ENCODE measurements at places on chromosomes 5 and 9. TPM values are rescaled to one million over a fixed set of nuclear protein-coding genes. Genes with fewer than 3 reads are reported as not detected.

- no peaks in the 10 kb centered on the region for H3K27me3 ChIP-seq
- no peaks in the 10 kb centered on the region for H3K4me1 ChIP-seq
- H3K36me3 ChIP-seq: no peaks in the 10 kb centered on the region
- DNase-seq: no peak
Measured at GRCh38 chr5:169146158-169146557, 154.8 kb downstream of the SLIT3 start.

GRCh38 chr9:34984049-34984448 is 5.5 kb upstream of the DNAJB5 start:
- no peaks in the 10 kb centered on the region for H3K27me3 ChIP-seq
- H3K4me1 ChIP-seq: peaks cover 63% of the 10 kb centered on the region

DNA sequence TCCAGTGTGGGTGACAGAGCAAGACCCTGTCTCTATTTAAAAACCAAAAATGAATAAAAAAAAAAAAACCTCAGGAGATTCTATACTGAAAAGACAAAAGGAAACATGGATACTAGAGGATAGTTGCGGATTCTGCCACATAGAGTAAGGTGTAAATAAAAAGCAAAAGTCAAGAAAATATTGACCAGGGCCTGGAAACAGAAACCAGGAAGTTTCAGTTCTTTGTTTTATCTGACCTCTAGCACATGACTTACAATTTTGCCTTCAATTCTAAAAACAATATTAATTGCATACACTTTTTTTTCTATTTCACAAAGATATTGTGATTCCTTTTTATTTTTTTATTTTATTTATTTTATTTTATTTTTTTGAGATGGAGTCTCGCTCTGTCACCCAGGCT is 96.2 kb upstream of the NMUR2 start:
- no peak for DNase-seq
- H3K27me3 ChIP-seq: peaks cover 4% of the 10 kb centered on the region
- no peak overlapping the region for H3K4me3 ChIP-seq
- H3K4me1 ChIP-seq: no peaks in the 10 kb centered on the region

DNA sequence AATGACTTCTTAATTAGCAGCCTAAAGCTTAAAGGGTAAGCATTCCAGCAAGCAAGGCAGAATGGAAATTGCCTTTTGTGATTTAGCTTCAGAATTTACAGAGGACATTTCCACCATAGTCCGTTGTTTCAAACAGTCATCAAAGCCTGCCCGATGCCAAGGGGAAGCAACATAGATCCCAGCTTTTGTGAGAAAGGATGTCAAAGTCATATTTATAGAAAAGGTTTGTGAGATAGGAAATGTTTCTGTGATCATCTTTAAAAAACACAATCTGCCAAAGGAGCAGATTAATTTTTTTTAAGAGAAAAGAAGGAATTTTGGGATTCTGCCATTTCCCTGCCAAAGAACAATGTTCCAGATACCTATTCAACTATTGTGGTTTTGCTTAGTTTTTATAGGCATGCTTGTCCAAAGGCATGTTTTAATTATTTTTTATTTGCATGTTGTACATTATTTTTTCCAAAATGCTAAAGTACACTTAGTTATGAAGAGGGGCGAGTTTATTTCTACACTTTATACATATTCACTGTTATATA is 346.9 kb downstream of the ZNF608 start:
- no peaks in the 10 kb centered on the region for H3K4me1 ChIP-seq
- no peak for DNase-seq
- no peak overlapping the region for H3K4me3 ChIP-seq
- no peaks in the 10 kb centered on the region for H3K36me3 ChIP-seq
- H3K27ac ChIP-seq: no peak overlapping the region

GRCh38 chr5:75523275-75523674 is 11.6 kb downstream of the POLK start:
- no peak for DNase-seq
- H3K27ac ChIP-seq: no peak overlapping the region
- peaks cover 30% of the 10 kb centered on the region for H3K4me1 ChIP-seq
- no peaks in the 10 kb centered on the region for H3K36me3 ChIP-seq
- no peaks in the 10 kb centered on the region for H3K27me3 ChIP-seq
- H3K4me3 ChIP-seq: no peak overlapping the region

DNA sequence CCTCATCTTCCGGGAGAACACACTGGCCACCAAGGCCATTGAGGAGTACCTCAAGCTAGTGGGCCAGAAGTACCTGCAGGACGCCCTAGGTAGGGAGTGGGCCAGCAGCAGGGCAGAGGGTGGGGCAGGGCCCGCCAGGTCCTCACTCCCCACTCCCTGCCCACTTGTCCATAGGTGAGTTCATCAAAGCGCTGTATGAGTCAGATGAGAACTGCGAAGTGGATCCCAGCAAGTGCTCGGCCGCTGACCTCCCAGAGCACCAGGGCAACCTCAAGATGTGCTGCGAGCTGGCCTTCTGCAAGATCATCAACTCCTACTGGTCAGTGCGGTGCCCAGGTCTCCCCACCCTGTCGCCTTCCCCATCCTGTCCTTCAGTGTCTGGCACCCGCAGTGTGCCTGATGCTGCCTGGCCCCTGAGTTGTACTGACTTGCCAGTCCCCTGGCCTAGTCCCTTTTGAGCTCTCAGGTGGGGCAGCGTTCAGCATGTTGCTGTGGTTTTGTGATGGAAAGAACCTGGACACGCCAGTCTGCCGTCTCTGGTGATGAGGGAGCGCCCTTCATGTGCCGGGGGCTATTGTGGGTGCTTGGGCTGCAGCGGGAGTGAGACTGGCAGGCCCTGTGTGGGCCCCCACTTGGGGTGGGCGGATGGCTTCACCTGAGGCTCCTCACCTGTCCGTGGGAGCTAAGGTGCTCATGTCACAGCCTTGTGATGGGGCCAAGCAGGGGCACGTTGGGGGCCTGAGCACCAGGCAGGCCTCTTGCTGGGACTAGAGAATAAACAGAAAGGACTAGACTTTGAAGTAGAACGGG is 112.3 kb downstream of the DAB2IP start:
- no peaks in the 10 kb centered on the region for H3K36me3 ChIP-seq
- no peaks in the 10 kb centered on the region for H3K27me3 ChIP-seq
- H3K4me1 ChIP-seq: no peaks in the 10 kb centered on the region
- no peak for DNase-seq
- H3K4me3 ChIP-seq: no peak overlapping the region
- no peak overlapping the region for H3K27ac ChIP-seq

- H3K4me1 ChIP-seq: no peaks in the 10 kb centered on the region
- H3K27ac ChIP-seq: no peak overlapping the region
- H3K27me3 ChIP-seq: no peaks in the 10 kb centered on the region
Measured at GRCh38 chr5:110475529-110475928, 250.9 kb downstream of the TMEM232 start.

GRCh38 chr9:93682155-93682968 is 106.0 kb downstream of the PHF2 start:
- no peaks in the 10 kb centered on the region for H3K36me3 ChIP-seq
- H3K4me1 ChIP-seq: no peaks in the 10 kb centered on the region
- DNase-seq: peak; percentile 36
- H3K27me3 ChIP-seq: no peaks in the 10 kb centered on the region
- no peak overlapping the region for H3K4me3 ChIP-seq
- no peak overlapping the region for H3K27ac ChIP-seq

GRCh38 chr5:180118391-180118791 is 46.8 kb upstream of the RNF130 start:
- no peak overlapping the region for H3K27ac ChIP-seq
- DNase-seq: no peak
- no peaks in the 10 kb centered on the region for H3K36me3 ChIP-seq
- H3K4me1 ChIP-seq: no peaks in the 10 kb centered on the region
- no peak overlapping the region for H3K4me3 ChIP-seq

- no peak overlapping the region for H3K4me3 ChIP-seq
- H3K27me3 ChIP-seq: no peaks in the 10 kb centered on the region
- H3K4me1 ChIP-seq: peaks cover 18% of the 10 kb centered on the region
Measured at GRCh38 chr9:19161257-19162025, 34.1 kb upstream of the PLIN2 start.

GRCh38 chr9:89071591-89071990 is 80.3 kb downstream of the S1PR3 start:
- H3K4me3 ChIP-seq: no peak overlapping the region
- no peaks in the 10 kb centered on the region for H3K36me3 ChIP-seq
- H3K27ac ChIP-seq: no peak overlapping the region
- no peak for DNase-seq
- H3K4me1 ChIP-seq: no peaks in the 10 kb centered on the region

- no peaks in the 10 kb centered on the region for H3K27me3 ChIP-seq
- H3K4me1 ChIP-seq: no peaks in the 10 kb centered on the region
- no peak for DNase-seq
- H3K36me3 ChIP-seq: no peaks in the 10 kb centered on the region
Measured at GRCh38 chr9:131318231-131319085, 28.9 kb downstream of the PLPP7 start.

- H3K27ac ChIP-seq: no peak overlapping the region
- peaks cover 12% of the 10 kb centered on the region for H3K36me3 ChIP-seq
- no peak for DNase-seq
- H3K4me1 ChIP-seq: peaks cover 48% of the 10 kb centered on the region
- H3K4me3 ChIP-seq: no peak overlapping the region
Measured at GRCh38 chr9:85944672-85945071, 3.7 kb downstream of the NAA35 start.

- no peaks in the 10 kb centered on the region for H3K36me3 ChIP-seq
- H3K27ac ChIP-seq: no peak overlapping the region
- no peaks in the 10 kb centered on the region for H3K27me3 ChIP-seq
- H3K4me3 ChIP-seq: no peak overlapping the region
- H3K4me1 ChIP-seq: no peaks in the 10 kb centered on the region
Measured at GRCh38 chr5:118068886-118069285, 919.5 kb downstream of the DTWD2 start.

DNA sequence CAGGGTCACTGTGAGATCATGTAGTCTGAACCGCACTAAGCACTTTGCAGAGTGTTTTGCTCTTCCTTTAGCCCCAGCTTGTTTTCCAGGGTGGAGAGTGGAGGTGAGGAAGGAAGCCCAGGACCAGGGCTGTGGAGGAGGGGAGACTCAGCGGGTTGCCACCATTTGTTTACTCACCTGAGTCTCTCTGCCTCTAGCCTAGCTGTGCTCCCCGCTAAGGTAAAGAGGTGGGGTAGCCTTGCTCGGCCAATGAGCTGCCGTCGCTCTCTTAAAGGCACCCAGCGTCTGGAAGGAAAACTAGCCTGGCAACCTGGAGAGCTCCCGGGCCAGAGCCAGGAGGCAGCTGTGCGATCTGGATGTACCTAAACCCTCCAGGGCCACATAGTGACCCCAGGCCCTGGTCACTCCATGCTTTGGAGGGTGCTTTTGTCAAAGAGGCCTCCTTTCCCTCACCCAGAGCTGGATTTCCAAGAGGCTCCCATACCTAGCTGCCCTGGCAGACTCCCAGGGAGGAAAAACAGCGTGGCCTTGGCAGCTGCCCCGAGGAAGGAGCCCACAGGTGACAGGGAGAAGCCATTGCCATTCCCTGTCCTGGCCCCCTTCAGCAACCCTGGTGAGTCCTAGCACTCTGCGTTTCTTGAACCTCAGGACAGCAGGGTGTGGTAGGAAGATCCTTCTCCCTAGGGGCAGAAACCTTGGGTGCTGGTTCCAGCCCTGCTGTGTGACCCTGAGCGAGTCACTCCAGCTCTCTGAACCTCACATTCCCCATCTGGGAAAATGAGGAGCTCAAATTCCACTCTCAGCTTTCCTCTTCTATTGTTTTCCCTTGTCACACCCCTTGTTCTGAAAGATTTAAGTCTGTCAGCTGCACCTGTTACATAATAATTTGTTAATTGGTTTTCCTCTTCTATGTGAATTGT is 42.4 kb upstream of the LARP1 start:
- H3K27ac ChIP-seq: no peak overlapping the region
- H3K4me1 ChIP-seq: no peaks in the 10 kb centered on the region
- H3K4me3 ChIP-seq: no peak overlapping the region
- H3K36me3 ChIP-seq: no peaks in the 10 kb centered on the region
- DNase-seq: no peak

- DNase-seq: no peak
- no peak overlapping the region for H3K4me3 ChIP-seq
- no peaks in the 10 kb centered on the region for H3K36me3 ChIP-seq
- no peak overlapping the region for H3K27ac ChIP-seq
- H3K4me1 ChIP-seq: no peaks in the 10 kb centered on the region
- no peaks in the 10 kb centered on the region for H3K27me3 ChIP-seq
Measured at GRCh38 chr5:72152545-72152944, 45.3 kb downstream of the MAP1B start.

GRCh38 chr5:78689540-78690252 is 41.1 kb upstream of the LHFPL2 start:
- no peaks in the 10 kb centered on the region for H3K27me3 ChIP-seq
- H3K4me3 ChIP-seq: no peak overlapping the region
- no peaks in the 10 kb centered on the region for H3K36me3 ChIP-seq

DNA sequence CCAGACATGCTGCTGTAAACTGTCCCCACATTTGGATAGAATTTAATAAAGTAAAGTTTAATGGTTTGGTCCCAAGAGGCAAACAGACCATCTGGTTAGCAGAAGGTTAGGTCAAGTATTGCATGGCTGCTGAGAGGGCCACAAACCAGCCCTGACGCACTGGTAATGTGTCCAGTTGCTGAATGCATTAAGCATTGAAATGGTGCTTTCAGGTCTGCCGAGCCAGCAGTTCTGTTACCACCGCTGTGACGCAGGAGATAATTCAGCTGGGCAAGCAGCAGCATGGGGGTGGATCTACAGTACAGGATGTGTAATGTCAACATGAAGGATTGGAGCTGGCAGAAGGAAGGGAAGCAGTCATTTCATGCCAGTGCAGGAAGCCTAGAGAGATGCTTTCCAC is 16.0 kb downstream of the ZNF462 start:
- H3K27ac ChIP-seq: no peak overlapping the region
- H3K27me3 ChIP-seq: no peaks in the 10 kb centered on the region
- H3K4me3 ChIP-seq: no peak overlapping the region
- no peak for DNase-seq
- no peaks in the 10 kb centered on the region for H3K36me3 ChIP-seq
- H3K4me1 ChIP-seq: no peaks in the 10 kb centered on the region

- H3K36me3 ChIP-seq: no peaks in the 10 kb centered on the region
- H3K27me3 ChIP-seq: no peaks in the 10 kb centered on the region
- H3K4me3 ChIP-seq: no peak overlapping the region
Measured at GRCh38 chr5:158992037-158992740, 107.5 kb downstream of the EBF1 start.

DNA sequence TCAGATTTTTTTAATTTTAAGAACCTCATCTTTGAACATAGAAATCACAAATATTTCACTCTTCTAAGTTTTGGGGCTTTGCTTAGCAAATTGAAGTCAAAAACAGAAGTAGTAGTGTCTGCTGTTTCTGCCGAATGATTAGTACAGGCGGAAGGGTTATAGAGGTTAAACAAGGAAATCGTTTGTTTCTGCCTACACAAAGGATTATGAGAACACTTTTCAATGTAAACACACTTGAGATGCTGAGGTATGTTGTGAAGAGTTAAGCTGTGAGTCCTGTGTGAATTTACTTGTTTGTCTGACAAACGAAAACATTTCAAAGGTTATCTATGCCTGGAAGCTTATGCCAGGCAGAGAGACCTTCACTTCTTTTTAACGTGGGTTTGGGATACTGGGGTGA is 224.8 kb downstream of the CETN3 start:
- H3K27me3 ChIP-seq: no peaks in the 10 kb centered on the region
- no peak overlapping the region for H3K4me3 ChIP-seq
- H3K4me1 ChIP-seq: no peaks in the 10 kb centered on the region
- DNase-seq: no peak
- H3K36me3 ChIP-seq: no peaks in the 10 kb centered on the region
- no peak overlapping the region for H3K27ac ChIP-seq

PCDHA6 gene
- total RNA-seq: not detected

PCAT7 gene
- total RNA-seq: not detected

C5orf52 gene
- total RNA-seq: not detected

CEL gene
- total RNA-seq: 1.2 TPM

CLIC3 gene
- total RNA-seq: 3.7 TPM

PCDHGA9 gene
- 0.17 TPM for total RNA-seq

FOXD4L5 gene
- total RNA-seq: 0.30 TPM

IFNA13 gene
- total RNA-seq: not detected

FBP2 gene
- not detected for total RNA-seq

SHOC1 gene
- not detected for total RNA-seq

SPINK5 gene
- total RNA-seq: not detected

SEMA6A gene
- not detected for total RNA-seq

All from CD4-positive, alpha-beta memory T cell (primary cell).